ENCODE measurements at places on chromosomes 6 and 20.
A peak's percentile ranks its signal among the peaks of the same experiment; 100 is the strongest.

DNA sequence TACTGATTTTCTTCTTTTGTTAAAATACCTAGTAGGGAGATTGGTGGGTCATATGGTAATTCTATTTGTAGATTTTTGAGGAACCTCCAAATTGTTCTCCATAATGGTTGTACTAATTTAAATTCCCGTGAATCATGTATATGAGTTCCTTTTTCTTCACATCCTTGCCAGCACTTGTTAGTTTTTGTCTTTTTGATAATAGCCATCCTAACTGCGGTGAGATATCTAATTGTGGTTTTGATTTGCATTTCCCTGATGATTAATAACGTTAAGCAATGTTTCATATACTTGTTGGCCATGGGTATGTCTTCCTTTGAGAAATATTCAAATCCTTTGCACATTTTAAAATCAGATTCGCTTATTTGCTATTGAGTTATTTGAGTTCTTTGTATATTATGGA lies 110.9 kb downstream of the JAG1 start:
- DNase-seq: no peak

GRCh38 chr6:86459978-86460377 lies 477.4 kb upstream of the HTR1E start:
- DNase-seq: no peak

- no peak for DNase-seq
Observed at GRCh38 chr6:55276745-55277530, 50.3 kb upstream of the GFRAL start.

DNA sequence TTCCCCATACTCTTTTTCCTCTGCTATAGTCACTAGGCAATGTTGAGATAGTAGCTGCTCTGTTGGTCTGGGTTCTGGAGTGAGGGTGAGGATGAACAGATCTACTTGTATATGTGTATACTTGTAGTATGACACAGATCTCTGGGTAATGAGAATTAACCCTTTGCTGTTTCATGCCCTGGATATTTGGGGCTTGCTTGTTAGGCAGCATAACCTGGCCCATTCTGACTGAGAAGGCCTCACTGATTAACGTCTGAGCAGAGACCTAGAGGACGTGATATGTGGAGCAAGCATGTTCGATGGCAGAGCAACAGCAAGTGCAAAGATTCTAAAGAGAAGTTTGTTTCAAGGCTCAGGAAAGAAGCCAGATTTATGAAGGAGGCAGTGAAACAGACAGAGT lies 94.4 kb downstream of the TRMT6 start:
- no peak for DNase-seq

DNA sequence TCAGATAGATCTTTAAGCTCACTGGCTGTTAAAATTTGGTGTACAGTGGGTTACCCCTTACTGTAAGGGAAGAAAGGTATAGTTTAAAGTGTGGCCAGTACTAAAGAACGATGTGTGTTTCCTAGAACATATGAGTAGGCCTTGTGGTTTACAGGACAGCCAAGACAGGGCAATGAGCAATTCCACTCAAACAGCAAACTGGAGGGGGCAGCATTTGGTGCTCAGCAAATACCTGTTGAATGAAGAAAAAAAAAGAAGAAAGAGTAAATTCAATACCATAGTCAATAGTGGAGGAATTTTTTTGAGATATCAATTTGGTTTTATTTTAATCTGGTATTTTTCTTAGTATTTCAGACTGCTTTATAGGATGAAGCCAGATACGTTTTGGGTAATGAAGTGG lies 3.8 kb upstream of the NCOA5 start:
- DNase-seq: no peak

DNA sequence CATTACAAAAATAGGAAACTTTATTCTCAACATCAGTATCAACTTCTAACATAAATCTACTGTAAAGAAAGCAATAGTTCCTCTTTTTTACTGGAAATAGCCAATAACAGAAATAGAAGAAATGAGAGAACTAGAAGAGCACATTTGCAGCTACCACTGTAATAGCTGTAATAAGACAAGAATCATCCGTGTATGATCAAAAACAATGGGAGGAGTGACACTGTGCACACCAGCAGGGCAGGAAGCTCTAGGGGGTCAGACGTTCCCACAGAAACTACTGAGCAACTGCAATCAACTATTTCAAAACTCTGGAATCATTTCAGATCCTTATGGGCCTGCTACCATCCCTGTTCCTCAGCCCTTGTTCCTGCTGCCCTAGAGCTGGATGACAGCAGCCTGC lies 43.7 kb downstream of the NINL start:
- DNase-seq: no peak

GRCh38 chr20:32052090-32052777 lies at the start of gene HCK:
TSS of gene HCK (plus strand) at chr20:32052242.
- no peak for DNase-seq

- no peak for DNase-seq
Observed at GRCh38 chr6:7974938-7975763, 64.6 kb upstream of the TXNDC5 start.

- no peak for DNase-seq
Observed at GRCh38 chr20:62676976-62677375, 31.7 kb upstream of the NTSR1 start.

GRCh38 chr20:10573273-10573950 lies 100.4 kb downstream of the JAG1 start:
- no peak for DNase-seq

GRCh38 chr20:43752051-43752360 lies 25.2 kb upstream of the GTSF1L start:
- no peak for DNase-seq

- DNase-seq: no peak
Observed at GRCh38 chr20:3046677-3047462, 1.0 kb downstream of the MRPS26 start.

DNA sequence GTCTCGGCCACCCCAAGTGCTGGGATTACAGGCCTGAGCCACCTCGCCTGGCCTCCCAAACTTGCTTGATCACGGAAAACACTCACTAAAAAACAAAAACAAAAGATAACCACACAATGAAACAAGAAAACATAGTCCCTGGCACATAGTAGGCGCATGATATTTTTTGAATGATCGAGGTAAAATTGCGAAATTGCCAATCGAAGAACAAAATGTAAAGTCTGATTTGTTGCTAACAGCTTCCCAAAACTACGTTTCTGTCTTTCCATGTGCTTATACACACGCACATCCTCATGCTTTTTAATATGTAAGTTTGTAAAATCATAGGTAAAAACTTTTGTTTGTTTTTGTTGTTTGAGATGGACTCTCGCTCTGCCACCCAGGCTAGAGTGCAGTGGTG lies 168.5 kb upstream of the SALL4 start:
- no peak for DNase-seq

DNA sequence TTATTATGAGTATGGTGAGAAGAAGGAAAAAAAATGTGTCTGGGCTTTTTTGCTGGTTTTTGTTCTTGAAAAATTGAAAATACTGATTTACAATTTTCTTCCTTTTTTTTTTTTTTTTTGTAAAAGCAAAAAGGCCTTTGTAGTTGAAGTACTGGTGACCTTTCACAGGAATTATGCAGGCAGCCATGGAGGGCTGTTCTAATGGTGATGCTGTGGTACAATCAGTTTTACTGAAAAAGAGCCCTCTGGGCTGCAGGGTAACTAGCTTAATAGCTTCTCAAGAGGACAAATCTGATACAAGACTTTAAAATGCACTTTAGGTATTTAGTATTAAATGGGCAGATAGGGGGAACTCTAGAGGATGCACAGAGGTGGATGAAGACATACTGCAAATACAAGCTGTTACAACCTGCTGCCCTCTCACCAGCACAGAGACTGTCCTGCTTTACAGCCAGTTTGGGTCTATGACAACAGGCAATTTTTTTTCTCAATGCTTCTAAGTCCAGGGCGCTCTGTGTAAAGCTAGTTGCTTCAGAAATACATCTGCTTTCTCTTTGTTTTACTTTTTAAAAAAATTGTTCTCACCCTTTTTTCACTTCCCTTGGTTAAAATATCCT lies 61.6 kb upstream of the HS3ST5 start:
- no peak for DNase-seq

DNA sequence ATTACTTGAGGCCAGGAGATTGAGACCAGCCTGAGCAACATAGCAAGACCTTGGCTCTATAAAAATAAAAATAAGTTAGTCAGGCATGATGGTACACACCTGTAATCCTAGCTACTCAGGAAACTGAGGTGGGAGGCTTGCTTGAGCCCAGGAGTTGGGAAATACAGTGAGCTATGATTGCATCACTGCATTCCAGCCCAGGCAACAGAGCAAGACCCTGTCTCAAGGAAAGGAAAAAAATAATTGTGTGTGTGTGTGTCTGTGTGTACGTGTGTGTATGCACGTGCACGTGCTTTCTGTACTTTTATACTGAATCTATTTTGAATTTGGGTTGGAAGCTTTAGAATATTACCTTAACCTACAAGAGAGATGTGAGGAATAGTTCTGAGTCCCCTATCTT lies 58.9 kb downstream of the KIZ start:
- no peak for DNase-seq

GRCh38 chr6:137724495-137725211 lies 142.4 kb upstream of the TNFAIP3 start:
- DNase-seq: no peak

GRCh38 chr6:28373925-28374324 lies 24.2 kb downstream of the ZKSCAN3 start:
- no peak for DNase-seq

DNA sequence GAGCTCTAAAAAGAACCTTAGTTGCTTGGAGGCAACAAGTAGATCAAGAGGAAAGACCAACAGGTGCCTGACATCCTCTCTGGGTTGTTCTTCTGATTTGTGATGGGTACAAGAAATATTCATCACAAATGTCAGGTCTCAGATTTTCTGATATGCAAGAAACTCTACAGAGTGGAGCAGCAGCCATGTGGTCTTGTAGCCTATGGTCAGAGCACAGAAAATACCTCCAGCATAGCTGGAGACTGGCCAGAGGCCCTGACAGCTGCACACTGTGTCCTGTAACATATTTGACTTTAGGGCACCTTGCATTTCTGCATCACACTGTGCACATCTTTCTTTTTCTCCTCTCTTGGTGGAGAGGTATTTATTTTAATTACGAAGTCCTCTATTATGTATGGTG lies 116.3 kb downstream of the GMPR start:
- DNase-seq: no peak

GRCh38 chr6:150672800-150673199 lies 73.1 kb downstream of the PLEKHG1 start:
- DNase-seq: no peak

DNA sequence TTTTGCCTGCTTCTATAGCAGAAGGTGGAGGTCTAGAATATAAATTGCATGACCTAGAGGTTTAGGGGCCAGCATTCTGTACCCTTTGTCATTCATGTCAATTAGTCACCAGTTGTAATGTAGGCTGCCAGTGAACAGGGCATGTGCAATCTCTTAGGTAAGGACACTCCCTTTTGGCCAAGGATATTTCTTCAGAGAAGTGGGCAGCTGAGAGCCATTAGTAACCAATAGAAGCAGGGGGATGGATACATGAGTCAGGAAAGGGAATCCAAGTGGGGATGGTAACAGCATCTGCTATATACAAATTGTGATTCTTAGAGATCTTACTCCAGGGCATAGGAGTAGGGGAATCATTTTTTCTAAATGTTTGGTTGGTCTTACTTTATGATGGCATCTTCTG lies 494.2 kb upstream of the JAG1 start:
- DNase-seq: no peak

GRCh38 chr6:154595538-154595937 lies 85.1 kb upstream of the CNKSR3 start:
- DNase-seq: no peak

DNA sequence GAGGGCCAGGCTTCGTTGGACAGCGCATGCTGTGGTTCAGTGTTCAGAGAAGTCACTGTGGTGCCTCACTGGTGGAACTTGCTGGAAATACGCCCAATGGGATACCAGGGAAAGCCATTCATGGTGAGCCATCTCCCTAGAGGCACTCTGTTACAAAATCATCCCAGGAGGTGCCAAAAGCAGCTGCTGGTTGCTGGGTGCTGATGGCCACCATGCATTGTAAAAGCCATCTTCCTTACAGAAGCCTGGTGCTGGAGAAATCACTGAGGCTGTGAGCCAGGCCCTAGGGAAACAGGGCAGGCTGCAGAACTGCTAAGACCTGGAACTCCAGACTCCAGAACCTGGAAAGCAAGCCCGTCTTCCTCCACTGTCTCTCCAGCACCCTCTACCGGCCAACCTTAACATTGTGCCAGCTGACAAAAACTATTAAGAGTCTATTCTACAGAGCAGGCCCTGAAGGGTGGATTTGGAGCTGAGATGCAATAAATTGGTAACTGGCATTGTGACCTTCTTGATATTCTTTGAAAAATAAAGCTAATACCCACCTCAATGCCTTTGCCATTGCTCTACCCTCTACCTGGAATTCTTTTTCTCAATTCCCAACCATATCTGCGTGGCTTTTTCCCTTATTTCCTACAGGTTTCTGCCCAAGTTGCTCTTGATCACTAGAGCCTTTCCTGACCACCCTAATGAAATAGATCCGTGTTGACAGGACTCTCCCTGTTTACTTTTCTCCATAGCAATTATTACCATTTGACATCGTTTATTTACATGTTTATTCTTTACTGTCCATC lies 18.5 kb downstream of the SNRPB start:
- DNase-seq: peak; percentile 45

- no peak for DNase-seq
Observed at GRCh38 chr20:61502433-61502832, 250.4 kb downstream of the CDH4 start.

- no peak for DNase-seq
Observed at GRCh38 chr6:90230548-90231215, 66.0 kb downstream of the BACH2 start.

DNA sequence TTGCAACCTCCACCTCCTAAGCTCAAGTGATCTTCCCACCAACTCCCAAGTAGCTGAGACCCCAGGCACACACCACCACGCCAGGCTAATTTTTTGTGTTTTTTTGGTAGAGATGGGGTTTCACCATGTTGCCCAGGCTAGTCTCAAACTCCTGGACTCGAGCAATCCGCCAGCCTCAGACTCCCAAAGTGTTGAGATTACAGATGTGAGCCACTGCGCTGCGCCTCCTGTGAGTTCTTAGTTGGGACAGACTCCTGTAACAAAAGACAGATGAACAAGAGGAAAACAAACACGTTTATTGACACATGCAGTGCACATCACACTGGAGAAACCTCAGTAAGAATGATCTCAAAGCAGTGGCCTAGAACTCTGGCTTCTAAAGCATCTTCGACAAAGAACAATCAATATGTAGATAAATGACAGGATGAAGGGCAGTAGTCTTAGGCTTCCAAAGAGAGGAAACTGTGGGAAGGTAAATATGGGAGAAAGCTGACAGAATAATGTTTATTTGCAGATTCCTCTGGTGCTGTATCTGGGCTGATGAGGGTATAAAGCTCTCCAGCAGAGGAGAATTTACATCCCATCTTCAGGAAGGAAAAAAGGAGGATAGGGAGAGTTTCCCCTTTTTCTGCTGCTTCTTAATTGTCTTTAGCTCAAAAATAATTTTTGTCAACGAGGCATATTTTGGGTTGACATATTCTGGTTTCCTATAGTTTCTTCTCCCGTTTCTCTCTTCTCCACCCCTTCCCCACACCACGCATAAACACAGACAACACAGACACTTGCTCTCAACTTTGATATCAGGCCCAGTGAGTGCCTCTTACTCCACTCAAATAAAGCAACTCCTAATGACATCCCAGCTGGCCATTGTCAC lies 84.7 kb upstream of the TNFAIP3 start:
- no peak for DNase-seq

- no peak for DNase-seq
Observed at GRCh38 chr6:29071831-29072723, 15.0 kb downstream of the OR2B3 start.
